ENCODE measurements at places on chromosomes 12 and 14. TPM values are rescaled to one million over a fixed set of nuclear protein-coding genes. Genes with fewer than 3 reads are reported as not detected.

DNA sequence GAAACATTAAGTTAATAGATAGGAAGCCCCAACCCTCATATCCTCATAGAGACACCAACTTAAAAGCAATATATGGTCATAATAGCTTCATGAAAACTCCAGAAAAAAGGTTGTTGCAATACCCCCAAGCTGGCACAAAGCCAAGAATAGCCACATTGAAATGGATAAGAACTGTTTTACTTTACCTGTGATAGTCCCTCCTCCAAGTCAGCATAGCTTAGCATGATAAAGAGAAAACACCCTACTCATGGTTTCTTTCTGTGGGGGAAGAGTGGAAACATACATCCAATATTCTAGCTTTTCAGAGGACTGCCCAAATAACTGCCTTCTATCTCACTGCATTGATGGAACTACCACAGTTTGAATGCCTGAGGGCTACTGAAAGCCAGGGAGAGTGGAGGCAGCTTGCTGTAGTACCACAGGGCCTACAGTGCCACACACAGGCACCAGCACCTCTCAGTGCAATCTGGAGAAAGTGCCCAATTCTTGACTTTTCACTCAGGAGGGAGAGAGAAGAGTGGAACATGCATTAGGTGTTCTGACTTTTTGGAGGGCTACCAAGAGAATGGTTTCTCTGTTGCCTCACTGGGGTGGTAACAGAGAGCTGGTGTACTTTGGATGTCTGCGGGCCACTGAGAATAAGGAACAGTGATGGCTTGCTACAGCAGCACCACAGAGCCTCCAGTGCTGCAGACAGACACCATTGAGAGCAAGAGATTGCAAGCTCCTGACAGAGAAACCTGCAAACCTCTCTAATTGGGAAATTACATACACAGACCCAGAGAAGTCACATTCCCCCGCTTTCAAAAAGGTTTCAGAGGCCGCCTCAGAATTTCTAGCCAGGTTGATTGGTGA is 157.1 kb upstream of the GARIN2 start:
- no peak for DNase-seq

GRCh38 chr14:57182760-57183503 is 85.8 kb downstream of the EXOC5 start:
- peak; percentile 3 for DNase-seq

DNA sequence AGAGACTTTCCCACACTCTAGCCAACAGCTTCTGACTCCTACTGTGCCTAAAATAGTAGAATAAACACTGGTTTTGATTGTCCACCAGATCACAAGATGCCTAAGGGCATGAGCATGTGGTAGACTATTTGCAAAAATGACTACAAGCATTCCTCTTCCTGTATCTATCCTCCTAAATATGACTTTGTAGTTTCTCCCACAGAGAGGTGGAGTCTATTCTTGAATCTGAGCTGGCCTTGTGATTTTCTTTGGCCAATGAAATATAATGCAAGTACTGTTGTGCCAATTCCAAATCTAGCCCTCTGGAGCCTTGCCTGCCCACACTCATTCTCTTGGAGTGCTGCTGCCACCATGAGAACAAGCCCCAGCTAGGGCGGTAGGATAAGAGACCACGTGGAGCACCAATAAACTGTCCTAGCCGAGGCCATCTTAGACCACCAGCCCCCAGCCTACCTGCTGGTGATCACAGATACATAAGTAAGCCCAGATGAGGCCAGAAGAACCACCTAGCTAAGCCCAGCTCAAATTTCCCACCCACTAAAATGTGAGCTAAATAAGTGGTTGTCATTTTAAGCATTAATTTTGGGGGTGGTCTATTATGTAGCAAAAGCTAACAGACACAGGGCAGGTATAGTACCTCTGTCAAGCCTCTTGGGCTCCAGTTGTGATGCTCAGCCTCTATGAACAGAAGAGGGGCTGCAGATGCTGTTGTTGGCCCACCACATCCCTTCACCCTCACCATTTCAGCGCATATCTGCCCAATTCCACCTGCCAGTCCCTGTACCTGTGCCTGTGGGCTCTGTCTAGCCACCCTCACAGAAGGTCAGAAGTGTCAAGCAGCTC is 17.9 kb downstream of the ZFP36L1 start:
- peak; percentile 80 for DNase-seq

DNA sequence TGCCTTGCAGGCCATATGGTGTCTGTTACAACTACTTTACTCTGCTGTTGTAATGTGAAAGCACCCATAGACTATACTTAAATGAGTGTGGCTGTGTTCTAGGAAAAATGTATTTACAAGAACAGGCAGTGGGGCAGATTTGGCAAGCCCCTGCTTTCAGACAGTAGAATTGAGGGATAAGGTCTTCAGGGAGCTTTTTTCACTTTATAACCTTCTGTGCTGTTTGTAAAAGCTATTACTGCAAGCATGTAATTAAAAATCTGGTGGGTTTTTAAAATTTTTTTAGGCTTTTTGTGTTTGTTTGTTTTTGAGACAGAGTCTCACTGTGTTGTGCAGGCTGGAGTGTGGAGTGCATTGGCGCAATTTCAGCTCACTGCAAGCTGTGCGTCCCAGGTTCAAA is 73.9 kb downstream of the VEZT start:
- DNase-seq = no peak

DNA sequence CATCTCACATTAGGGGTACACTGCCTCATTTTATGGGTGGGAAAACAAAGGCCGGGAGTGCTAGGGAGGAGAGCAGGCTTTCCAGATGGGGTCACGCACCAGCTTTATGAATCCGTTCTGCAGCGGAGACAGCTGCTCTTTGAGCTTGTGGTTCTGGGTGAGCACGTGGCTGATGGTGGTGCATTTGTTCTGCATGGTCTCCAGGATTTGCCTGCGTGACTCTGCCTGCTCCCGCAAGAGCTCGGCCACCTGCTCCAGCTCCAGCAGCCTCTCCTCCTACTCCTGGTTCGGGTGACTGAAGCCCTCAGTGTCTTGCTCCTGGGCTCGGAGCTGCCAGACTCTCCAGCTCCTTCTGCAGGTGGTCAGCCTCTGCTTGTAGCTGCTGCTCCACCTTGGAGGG is 23.6 kb upstream of the BLTP3B start:
- no peak for DNase-seq

DNA sequence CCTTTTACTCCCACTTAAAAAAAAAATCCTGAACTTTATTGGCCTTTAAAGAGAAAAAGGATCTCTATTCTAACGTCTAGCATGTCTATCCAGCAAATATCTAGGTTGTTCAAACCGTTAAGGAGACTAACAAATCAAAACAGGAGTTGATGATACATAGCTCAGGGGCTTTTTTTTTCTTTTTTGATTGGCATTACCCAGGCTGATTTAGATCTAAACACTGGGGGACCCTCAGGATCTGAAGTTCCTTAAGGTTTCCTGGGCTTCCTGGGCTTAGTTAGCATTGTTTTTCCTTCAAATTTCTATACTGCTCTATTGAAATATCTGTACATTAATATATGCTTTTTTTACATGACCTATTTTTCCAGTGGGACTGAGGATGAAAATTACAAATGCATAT is 42.3 kb downstream of the EFCAB11 start:
- no peak for DNase-seq

- DNase-seq = peak; percentile 97
Measured at GRCh38 chr12:127810041-127810440, 456.9 kb upstream of the TMEM132C start.

Gene CLEC4A
- 0.45 TPM for total RNA-seq

GRCh38 chr14:95190857-95191256 is 33.5 kb upstream of the DICER1 start:
- DNase-seq = no peak

DNA sequence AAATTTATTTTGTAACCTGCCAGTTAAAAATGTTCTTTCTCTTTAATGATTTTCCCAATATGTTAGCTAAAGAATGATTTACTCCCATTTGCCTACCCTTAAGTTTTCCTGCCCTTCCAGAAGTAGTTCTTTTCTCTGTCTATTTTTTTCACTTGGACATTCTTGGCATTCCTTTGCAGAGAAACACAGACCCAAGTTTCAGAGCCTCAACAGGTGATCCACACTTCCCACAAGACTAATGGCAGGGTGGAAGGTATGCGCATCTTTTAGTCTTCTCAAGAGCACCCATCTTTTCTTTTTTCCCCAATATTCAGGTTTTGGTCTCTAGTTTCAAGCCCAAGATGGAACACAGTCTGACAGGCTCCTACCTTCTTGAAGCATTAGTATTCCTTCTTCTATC is 420.7 kb downstream of the ADAMTS20 start:
- DNase-seq = no peak

DNA sequence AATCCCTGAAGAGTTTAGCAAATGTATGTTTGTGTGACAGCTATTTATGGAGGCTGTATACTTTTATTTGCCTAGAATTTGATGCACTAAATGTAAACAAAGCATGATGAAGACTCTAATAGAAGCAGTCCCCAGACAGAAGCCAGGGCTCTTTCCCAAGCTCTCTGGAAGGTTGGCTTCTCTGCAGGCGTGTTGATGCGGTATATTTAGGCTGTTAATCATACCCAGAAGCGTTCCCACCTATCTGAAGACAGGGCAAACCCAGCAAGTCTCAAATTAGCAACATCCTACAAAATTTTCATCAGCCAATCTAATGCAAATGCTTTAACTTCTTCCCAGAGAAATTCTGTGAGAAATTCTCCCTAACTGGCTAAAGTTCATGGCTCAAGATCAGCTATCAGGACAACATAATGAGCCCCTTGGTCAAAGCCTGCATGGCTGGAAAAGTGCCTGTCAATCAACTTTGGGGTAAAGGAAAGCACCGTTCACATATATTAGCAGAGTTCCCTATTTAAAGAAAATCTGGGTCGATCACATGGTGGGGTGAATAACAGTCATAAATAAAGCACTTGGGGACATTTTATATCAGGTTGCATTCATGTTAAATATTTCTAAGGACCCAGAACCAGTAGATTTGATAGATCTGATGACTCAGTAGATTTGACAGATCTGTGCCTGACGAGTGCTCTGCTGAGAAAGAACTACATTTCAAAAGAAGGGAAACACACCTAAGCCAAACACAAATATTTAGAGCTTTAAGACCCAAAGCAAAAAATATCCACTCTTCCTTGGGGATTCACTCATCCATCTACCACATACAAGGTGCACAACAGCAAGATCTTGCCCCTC is 46.6 kb downstream of the KSR2 start:
- DNase-seq = no peak

Gene SERPINA9
- not detected for total RNA-seq
